ENCODE measurements at places on chromosomes 4 and X.

DNA sequence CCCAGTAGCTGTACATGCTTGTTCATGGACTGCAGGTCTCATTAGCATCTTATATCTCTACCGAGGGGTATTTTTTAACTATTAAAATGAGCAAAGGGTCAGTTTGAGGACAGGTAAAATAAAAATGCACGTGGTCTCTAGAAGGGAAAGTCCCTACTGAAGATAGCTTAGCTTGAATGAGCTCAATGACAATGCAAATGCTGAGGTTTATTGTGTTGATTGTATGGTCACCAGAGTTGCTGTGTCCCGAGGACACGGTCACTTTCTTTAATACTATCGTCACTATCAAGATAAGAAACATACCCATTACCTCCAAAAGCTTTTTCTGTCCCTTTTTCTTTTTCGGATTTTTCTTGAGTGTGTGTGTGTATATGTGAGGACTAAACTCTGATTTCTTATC, 250.5 kb upstream of the PRKX start:
- DNase-seq, result no peak

DNA sequence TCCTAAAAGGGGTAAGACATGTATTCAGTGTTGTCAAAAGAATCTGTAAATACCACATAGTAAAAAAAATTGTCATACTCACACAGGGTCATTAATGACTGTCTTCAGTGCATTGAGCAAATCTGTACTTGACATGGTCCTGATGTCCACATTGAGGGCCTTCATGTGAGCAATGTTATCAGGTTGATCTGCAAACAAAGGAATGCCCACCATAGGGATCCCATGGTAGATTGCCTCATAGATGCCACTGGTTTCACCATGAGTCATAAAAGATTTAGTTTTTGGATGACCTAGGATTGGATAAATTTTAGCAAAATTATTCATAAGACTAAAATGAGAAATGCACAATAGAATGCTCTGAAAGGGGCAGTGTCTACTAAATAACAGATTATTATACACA, 38.1 kb upstream of the UGT2B15 start:
- no peak for DNase-seq

DNA sequence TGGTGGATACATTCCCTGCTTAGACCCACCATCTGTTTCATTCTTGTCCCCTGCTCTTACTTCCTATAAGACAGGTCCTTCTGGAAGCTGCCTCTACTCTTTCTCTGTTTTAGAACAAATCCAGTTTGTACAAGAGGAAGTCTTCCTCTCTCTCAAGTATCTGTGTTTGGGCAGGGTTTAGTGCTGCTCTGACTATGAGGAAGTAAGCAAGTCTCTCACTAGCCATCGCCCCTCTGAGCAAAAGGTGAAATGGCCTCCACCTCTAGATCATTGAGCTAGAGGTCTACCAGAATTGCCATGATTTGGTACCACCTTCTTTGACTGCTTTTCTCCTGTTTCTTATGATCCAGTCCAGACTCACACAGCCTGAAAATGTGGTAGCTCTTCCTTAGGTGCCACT, 8.4 kb downstream of the BTK start:
- DNase-seq, result no peak

GRCh38 chr4:85747882-85748491, 273.0 kb downstream of the ARHGAP24 start:
- DNase-seq, result no peak

DNA sequence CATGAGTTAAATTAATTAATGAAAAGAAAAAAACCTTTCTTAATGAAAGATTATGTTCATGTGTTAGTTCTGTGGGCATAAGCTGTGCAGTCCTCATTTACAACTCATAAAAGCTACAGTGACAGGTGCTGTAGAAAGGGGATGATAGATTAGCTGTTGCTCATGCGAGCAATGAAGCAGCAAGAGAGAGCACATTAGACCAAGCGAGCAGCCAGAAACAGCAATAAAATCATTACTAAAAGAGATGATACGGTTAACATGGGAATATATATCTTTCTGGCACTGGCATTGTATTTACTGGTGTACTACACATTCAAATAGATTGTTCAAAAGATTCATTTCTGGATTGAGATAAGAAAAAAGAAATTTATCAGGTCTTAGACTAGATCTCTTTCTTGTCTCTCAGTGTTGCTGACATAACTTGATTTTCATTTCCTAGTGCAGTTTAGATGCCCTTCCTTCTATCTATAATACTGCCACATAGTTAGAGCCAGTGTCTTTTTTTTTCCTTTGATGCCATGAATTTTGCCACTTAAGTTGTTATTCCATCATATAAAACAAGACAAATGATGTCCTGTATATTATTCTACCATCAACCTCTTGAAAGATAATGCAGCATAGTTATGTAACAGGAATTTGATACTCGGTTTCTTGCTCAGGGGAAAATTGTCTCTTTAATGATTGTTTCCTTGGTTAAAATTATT, 164.6 kb downstream of the BANK1 start:
- DNase-seq, result no peak

DNA sequence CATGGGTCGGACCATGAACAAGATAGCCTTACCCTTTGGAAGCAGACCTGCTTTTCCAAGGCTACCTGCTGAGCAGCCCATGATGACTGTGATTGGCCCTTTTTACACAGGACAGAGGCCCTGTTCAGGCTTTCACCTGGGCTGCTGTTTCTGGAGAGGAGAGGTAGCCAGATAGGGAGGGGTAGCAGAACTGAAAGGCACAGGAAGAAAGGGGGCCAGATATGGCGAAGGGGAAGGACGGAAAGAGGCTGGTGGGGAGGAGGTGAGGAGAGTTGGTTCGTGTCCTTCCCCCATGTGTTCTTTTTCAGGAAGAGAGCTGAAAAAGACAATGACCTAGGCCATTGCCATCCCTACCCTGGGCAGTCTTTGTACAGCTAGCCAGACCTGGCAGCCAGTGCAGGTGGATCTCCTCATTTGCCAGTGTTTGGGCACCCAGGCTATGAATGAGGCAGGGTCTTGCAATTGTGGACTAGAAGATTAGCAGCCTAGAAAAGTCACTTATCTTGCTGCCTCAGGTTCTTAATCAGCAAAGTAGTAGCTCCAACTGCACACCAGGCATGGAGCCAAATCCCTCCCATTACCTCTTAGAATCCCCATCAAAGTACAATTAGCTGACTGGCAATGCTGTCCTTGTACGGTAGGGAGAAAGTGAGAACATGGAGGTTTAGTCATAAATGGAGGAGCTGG, 139.6 kb downstream of the AMMECR1 start:
- DNase-seq, result no peak

DNA sequence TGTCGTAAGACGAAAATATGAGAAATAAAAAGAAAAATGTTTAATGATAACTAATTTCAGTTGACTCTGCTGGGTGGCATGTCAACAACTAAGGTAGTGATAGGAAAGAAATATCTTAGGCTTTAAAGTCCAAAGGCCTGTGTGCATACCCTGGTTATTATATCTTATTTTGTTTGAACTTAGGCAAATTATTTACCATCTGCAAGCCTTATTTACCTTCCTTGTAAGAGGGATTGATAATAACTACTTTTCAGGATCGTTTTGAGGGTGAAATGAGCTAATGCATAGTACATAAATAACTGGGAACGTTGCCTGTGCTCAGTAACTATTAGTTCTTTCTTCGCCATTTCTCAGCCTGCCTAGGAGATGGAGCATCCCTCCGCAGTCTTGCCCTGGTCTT, 41.6 kb upstream of the TAB3 start:
- no peak for DNase-seq

DNA sequence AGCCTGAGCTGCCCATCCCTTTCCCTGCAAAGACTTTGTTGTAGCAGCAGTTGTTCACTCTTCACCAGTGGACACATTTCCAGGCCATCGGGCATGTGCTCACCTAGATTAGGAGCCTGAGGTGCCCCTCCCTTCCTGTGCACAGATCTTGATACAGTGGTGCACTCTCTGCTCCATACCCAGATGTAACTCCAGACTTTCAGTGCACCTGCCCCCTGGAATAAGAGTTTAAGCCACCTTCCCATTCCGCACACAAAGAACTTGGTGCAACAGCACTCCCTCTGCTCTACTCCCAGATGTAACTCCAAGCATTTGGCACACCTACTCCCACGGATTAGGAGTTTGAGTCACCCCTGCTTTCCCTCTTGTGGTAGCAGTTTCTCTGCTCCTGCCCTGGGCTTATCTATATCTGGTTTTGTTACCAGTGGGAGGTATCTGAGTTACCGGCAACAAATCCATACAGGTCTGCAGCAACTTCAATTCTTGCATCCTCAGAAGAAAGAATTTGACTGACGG, 36.0 kb upstream of the PLK4 start:
- no peak for DNase-seq

DNA sequence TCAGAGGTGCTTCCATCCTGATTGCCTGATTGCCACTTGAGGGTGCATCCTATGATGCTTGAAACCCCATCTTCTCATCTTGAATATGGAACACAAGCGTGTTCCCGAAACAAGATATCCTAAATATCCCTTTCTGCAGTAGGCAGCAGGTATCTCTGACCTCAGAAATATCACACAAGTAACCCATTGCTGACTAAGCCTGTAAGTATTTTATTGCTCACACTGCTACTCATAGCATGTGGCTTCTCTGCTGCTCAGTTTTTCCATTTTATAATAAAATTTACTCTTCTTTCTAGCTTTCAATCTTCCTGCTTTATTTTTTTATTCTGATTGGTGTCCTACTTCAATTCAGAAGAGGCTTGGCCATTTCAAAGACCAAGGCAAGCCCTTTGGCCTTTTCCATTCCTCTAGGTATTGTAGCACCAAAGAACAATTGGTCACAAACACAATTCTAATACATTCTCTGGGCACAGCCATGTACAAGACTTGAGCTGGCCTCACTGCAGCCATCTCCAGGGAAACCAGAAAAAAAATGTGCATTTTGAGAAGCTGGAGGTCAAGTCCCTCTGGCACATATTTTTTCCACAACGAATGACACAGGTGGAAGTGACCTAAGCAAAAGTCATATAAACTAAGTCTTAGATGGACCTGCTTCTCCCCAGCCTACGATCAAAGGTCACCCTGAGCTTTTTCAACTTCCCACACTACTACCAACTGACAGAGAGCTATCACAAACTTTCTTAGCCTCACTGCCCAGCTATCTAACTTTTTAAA, 107.0 kb downstream of the OR13H1 start:
- no peak for DNase-seq

- DNase-seq, result no peak
Measured at GRCh38 chrX:45145492-45146215, 55.0 kb downstream of the DIPK2B start.

All from activated CD4-positive, alpha-beta T cell treated with anti-CD3 and anti-CD28 coated beads for 24 hours (primary cell).